Caco-2 (cell line): ENCODE measurements at places on chromosomes 5 and 9. TPM values are rescaled to one million over a fixed set of nuclear protein-coding genes. Genes with fewer than 3 reads are reported as not detected.

DNA sequence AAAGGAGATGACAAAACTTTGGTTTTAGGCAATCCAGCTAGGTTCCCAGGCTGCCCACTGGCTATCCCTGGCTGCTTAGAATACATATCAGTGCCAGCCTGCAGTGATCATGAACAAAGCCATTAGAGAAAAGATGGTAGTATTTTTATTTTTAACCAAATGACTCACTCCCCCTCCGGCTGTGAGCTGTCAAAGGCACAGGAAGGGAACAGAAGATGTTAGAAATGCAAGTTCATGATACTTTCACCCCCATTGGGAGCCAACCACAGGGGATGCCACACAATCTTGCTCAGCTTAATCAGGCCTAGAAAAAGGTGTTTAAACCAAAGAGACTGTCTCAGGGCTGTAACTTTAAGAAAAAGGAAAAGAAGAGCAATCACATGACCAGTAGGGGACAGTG, 70.3 kb upstream of the ASTN2 start:
- DNase-seq = no peak
- no peak overlapping the region for H3K27ac ChIP-seq
- no peak overlapping the region for H3K4me3 ChIP-seq
- peaks cover 4% of the 10 kb centered on the region; the same call in 1 of the 2 replicates for H3K4me1 ChIP-seq
- no peaks in the 10 kb centered on the region for H3K27me3 ChIP-seq

The ALDH1A1 gene
- 104 and 119 TPM in 2 replicates for total RNA-seq

DNA sequence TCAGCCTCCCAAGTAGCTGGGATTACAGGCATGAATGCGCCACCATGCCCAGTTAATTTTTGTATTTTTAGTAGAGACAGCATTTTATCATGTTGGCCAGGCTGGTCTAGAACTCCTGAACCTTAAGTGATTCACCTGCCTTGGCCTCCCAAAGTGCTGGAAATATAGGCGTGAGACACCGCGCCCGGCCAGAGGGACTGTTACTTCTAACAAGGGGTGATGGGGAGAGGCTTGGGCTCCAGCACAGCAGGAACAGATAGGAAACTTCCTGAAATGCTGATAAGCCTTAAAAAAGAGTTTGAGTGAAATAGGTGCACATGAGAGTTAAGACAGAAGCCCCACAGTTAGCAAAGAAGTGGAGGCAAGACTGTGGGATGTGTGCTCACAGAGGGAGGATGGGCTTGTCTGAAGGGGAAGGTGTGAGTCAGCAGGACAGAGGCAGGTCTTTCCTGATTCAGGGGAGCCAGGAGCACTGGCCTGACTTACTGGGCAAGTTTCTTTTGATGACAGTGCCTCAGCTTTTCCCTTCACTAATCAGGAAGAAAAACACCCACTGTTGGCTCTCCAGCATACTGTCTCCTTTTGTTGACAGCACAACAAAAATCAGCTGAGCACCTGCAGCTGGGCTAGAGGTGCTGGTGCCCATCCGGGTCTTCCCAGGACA, 68.4 kb downstream of the RAD23B start:
- H3K4me3 ChIP-seq = no peak overlapping the region
- H3K27me3 ChIP-seq = no peaks in the 10 kb centered on the region
- 0 out of 2 replicates have a peak, but pooled peaks cover 3% of the 10 kb centered on the region for H3K4me1 ChIP-seq

The AJM1 gene
- 3.6 and 4.2 TPM in 2 replicates for total RNA-seq

GRCh38 chr5:146528236-146528635, 12.2 kb upstream of the GPR151 start:
- DNase-seq = no peak
- H3K36me3 ChIP-seq = no peaks in the 10 kb centered on the region
- no peaks in the 10 kb centered on the region for H3K4me1 ChIP-seq
- no peak overlapping the region for H3K4me3 ChIP-seq

The GCNT1 gene
- 18.9 and 19.1 TPM in 2 replicates for total RNA-seq

DNA sequence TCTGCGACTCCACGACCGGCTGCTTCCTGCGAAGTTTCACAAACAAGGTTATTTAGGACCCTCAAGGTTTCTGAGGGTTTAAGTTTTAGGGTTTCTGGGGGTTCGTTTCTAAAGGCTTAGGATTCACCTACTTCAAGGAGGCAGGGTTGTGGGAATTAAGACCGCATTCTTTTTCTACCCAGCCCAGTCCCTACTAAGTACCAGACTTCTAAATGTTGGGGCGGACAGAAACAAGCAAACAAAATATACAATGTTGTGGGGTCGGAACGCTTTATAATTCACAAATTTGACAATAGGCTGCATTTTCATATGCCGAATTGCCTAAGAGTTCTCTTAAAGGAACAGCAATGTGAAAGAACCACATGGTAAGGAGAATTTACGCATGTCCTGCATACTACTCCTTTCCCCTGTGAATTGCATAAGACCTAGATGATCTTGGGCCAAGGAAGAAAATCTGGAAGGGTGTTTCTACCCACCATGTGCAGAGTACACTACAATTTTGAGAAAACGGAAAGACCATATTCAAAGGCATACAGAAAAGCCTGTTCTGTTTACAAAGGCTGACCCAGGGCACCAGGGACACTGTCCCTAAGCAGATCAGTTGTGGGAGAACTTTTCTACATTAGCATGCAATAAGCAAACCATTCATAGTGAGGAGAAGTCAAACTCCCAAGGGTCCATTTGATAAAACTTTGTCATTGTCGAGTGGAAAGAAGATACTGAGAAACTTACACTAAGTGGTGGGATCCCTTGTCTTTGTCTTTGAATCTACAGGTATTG, 457.3 kb downstream of the RAB3C start:
- no peaks in the 10 kb centered on the region for H3K36me3 ChIP-seq
- H3K4me1 ChIP-seq = peaks cover 35% of the 10 kb centered on the region
- peak overlapping the region; percentile 10 for H3K27ac ChIP-seq
- DNase-seq = peak; percentile 29
- no peaks in the 10 kb centered on the region for H3K27me3 ChIP-seq
- H3K4me3 ChIP-seq = peak overlapping the region; percentile 95

The PCDHB8 gene
- not detected in 2 replicates for total RNA-seq

- DNase-seq = peak; percentile 56
- H3K4me3 ChIP-seq = peak overlapping the region; percentile 92
- peak overlapping the region; percentile 96 for H3K27ac ChIP-seq
- H3K27me3 ChIP-seq = no peaks in the 10 kb centered on the region
These were observed 480 bp downstream of the LMNB1 start for GRCh38 chr5:126777257-126777974.

- H3K4me1 ChIP-seq = no peaks in the 10 kb centered on the region
- H3K36me3 ChIP-seq = no peaks in the 10 kb centered on the region
- no peak overlapping the region for H3K4me3 ChIP-seq
- H3K27me3 ChIP-seq = no peaks in the 10 kb centered on the region
- no peak for DNase-seq
These were observed 480.6 kb upstream of the CYLC2 start for GRCh38 chr9:102514541-102514940.

The KIAA1191 gene
- total RNA-seq = 119 and 123 TPM in 2 replicates

DNA sequence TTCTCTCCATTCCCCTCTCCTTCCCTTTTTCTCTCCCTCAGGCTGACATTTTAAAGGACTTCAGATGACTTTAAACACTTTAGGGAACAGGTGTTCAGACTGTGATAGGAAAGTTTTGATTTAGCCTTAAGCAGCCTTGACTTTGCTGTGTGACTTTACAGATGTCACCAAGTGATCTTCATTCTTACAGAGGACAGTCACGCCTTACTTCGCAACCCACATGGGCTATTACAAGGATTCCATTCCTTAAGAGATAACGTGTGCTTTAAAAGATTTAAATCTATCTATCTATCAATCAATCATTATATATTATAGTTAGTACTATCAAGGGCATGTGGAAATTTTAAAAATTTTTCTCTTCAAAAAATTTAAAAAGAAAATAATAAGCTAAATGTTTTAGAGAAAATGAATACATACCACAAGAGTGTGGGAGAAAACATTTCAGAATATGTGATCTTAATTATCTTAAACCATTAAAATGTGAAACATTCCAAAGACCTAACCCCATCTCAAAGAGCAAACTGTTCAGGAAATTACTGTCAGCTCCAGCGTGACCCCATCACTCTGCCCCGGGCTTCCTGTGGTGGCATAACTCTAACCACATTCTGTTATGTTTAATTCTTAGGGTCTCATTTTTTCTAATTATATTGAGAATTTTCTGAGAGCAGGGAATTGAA, 530.5 kb downstream of the SEMA5A start:
- DNase-seq = no peak
- H3K36me3 ChIP-seq = no peaks in the 10 kb centered on the region
- H3K27me3 ChIP-seq = no peaks in the 10 kb centered on the region
- no peak overlapping the region for H3K27ac ChIP-seq
- H3K4me3 ChIP-seq = no peak overlapping the region

GRCh38 chr9:116286297-116286696, 132.7 kb downstream of the PAPPA start:
- H3K27ac ChIP-seq = no peak overlapping the region
- H3K27me3 ChIP-seq = no peaks in the 10 kb centered on the region; the same call in 1 of the 2 replicates
- no peaks in the 10 kb centered on the region for H3K36me3 ChIP-seq
- DNase-seq = no peak
- no peak overlapping the region for H3K4me3 ChIP-seq

- H3K27me3 ChIP-seq = no peaks in the 10 kb centered on the region
- no peaks in the 10 kb centered on the region for H3K4me1 ChIP-seq
- H3K27ac ChIP-seq = no peak overlapping the region
- peak; percentile 5 for DNase-seq
- H3K4me3 ChIP-seq = no peak overlapping the region
- H3K36me3 ChIP-seq = no peaks in the 10 kb centered on the region
These were observed 19.7 kb upstream of the GDA start for GRCh38 chr9:72129271-72130156.

The GPR150 gene
- total RNA-seq = 0.21 and 0.27 TPM in 2 replicates

DNA sequence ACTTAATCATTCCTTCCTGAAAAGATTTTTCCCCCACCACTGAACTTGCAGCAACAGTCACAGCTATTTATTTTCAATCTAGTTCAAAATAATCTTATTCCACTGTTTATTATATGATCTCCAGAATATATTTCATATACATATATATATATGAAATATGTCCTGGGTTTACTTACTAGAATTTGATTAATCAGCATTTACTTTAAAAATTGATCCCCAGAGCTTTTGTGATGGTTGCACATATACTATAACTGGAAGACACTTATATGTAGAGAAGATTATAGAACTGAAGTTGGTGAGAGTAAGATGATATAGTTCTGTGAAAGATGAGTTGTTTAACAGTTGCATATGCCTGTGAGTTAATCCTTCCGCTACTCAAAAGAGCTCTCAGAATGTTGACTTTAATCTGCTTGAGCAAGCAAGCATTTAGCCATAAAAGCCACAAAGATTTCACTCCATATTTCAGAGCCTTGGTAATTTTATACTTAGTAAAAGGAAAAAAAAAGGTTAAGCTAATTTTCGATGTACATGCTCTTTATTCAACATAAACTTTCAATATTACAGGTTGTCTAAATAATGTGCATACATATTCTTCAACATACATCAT, 399.3 kb upstream of the CDH9 start:
- no peaks in the 10 kb centered on the region for H3K36me3 ChIP-seq
- H3K4me1 ChIP-seq = no peaks in the 10 kb centered on the region
- H3K4me3 ChIP-seq = no peak overlapping the region
- no peak overlapping the region for H3K27ac ChIP-seq
- H3K27me3 ChIP-seq = no peaks in the 10 kb centered on the region

GRCh38 chr5:150349681-150350275, 7.7 kb upstream of the TCOF1 start:
- H3K27ac ChIP-seq = no peak overlapping the region
- no peaks in the 10 kb centered on the region for H3K27me3 ChIP-seq
- no peak overlapping the region for H3K4me3 ChIP-seq

GRCh38 chr9:118652258-118652657, 717.0 kb downstream of the BRINP1 start:
- H3K4me1 ChIP-seq = no peaks in the 10 kb centered on the region
- no peak overlapping the region for H3K27ac ChIP-seq
- DNase-seq = no peak
- no peaks in the 10 kb centered on the region for H3K27me3 ChIP-seq

The MOB3B gene
- total RNA-seq = 4.7 and 5.3 TPM in 2 replicates

The LCN1 gene
- total RNA-seq = not detected in 2 replicates

DNA sequence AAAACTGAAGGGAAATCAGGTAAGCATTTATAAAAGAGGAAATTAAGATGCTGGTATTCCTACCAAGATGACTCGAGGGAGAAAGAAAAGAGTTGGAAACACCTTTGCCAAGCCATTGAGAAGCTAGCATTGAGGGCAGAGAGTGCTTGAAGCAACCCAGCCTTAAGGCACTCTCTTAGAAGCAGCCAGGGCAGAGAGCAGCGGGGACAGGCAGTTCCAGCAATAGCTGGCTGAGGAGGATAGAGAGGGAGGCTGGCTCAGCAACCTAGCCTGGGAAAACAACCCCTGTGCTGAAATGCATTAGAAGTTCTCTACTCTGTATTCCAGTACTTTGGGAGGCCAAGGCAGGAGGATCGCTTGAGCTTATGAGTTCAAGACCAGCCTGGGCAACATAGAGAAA, 40.3 kb upstream of the HSPA9 start:
- DNase-seq = no peak
- no peaks in the 10 kb centered on the region for H3K27me3 ChIP-seq
- H3K4me1 ChIP-seq = no peaks in the 10 kb centered on the region

GRCh38 chr5:151547364-151547763, 43.8 kb downstream of the FAT2 start:
- no peak overlapping the region for H3K4me3 ChIP-seq
- no peaks in the 10 kb centered on the region for H3K36me3 ChIP-seq
- no peaks in the 10 kb centered on the region for H3K27me3 ChIP-seq
- no peaks in the 10 kb centered on the region for H3K4me1 ChIP-seq
- no peak overlapping the region for H3K27ac ChIP-seq
- no peak for DNase-seq

The SARDH gene
- total RNA-seq = 0.36 and 0.37 TPM in 2 replicates
